ENCODE measurements at places on chromosomes 2 and 18.

- DNase-seq: no peak
Observed at GRCh38 chr18:45839414-45840395, 14.2 kb downstream of the SIGLEC15 start.

DNA sequence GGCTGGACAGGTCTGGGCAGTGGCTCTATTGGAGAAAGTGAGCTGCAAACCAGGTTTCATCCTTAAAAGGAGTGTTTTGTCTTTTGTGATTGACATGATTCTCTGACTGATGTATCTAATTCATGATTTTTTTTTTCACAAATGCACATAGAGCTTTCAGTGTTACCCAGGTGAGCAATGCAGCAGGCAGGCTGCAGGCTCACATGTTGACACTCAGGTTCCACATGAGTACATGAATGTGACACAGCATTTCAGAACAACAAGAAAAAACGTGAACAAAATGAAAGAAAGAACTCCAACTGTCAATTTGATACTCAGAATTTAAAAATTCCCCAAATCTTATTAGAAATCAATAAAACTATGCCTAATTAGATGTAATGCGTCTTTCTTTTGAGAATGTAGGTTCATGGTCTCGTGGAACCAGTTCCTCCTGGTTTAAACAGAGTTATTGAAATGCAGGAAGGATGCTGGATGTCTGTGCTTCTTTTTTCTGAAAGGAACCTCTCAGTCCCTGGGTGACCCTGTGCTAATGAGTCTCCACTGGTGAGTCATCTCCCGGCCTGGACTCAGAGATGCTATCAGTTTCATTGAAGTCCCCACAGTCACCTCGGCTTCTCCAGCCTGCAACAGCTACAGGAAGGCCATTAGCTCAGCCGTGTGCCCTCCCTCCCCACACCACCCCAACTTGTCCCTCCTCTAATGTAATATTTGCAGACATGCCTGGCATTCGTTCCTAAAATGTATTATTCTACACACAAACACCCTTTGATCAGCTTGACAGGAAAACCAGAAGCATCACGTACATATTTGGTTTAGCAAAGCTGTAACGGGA, 430.4 kb downstream of the LPIN1 start:
- peak; percentile 62 for DNase-seq

DNA sequence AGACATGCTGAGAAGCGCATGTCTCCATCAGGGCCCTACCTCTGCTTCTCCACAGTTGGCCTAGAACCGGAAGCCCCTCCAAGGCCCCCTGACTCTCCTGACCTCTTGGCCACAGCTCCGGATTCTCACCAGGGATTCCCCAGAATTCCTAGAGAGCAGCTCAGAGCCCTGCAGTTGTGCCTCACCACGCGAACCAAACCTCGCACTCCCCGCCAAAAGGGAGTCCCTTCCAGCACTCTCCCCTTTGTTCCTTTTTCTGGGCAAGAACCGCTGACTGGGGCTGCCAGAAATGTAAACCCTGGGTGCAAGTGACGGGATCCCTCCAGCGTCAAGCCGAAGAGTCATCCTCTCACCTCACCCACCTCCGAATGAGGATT, 36.7 kb downstream of the AFF3 start:
- DNase-seq: no peak

DNA sequence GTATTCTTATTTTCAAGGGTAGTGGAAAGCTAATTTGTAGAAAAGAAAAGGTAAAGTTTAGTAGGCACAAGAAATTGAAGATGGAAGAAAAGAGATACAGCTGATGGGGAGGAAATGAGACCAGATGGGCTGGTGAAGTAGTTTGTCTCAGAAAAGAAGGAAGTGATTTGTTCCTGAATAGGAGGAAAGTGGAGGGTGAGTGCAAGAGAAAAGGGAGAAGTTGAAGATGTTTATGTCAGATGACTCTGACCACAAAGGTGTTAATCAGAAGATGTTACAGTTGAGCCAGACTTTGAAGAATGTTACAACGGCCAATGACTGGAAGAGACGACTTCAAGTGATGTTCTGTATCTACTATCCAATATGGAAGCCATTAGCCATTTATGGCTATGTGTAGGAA, 21.2 kb downstream of the ZSCAN30 start:
- DNase-seq: no peak
